NCI-H187 treated with DMSO at 0.1 percent for 48 hours (cell line): ENCODE measurements at places on chromosomes 7 and 10.

DNA sequence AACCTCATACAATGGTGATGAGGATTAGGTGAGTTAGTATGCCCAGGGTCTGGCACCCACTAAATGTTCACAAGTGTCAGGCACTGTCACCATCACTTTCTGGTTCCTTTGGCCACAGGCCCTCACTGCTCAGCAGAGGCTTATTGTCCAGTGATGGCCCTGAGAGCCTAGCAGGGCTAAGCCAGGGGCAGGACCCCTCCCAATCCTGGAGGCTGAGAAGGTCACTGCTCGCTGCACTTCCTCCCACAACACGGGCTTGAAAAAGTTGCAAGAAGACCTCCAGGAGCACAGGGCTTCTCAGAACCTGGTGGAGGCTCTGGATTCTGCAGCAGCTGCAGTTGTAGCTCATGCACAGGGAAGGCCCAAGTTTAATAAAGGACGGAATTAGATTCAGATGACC is 48.1 kb downstream of the DRGX start:
- no peak for DNase-seq

DNA sequence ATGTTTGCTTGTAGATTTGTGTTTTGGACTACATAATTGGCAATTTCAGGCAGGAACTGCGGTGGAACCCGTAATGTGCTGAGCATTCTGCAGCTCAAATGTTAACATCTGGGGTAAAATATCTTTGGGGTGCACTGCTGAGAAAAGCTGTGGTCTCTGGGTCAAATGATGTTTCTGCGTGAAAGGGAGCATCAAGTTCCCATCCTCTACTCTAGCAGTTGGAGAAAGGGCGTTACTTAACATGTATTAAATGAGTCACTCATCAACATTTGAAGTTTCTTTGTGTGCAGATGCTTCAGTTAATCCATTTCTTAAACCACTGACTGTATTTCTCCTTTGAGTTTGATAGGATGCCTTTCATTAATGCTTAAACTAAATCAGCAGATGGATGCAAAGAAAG is 273.1 kb upstream of the PITRM1 start:
- no peak for DNase-seq

- no peak for DNase-seq
Measured at GRCh38 chr7:2791390-2791789, 52.7 kb downstream of the GNA12 start.

DNA sequence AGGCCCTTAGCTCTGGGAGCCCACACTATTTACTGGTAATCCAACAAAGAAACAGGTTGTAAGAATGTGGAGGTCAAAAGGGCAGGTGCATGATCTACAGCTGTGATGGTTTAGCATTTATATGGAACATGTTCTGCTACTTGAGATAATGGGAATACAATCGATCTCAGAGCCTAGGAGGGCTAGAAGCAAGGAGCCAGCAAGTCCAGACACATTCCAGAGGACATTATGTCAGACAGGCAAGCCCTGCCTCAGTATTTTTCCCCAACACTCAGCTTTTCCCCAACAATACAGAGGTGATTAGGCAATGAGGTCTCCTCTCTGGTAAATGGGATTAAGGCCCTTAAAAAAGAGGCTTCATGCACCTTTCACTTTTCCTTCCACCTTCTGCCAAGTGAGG is 21.4 kb upstream of the GNAT3 start:
- DNase-seq: no peak

DNA sequence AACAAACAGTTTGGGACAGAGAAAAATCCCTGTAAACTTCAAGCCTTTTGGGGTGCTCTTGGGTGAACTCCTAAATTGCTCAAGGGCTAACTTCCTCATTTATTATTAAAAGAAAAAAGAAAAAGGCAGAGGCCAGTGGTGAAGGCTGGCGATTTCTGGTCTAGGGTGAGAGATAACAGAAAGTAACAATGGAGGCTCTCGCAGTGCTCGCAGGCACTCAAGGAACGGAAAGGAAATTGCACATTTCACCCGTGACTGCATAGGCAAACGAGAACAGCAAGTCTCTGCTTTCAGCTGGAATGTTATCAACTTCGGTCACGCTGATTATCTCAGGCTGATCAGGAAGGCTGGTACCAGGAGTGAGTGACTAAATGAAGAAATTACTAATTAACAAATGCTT is 70.7 kb downstream of the PRKAG2 start:
- DNase-seq: no peak

GRCh38 chr10:118254654-118255053 is 87.5 kb downstream of the FAM204A start:
- DNase-seq: no peak

DNA sequence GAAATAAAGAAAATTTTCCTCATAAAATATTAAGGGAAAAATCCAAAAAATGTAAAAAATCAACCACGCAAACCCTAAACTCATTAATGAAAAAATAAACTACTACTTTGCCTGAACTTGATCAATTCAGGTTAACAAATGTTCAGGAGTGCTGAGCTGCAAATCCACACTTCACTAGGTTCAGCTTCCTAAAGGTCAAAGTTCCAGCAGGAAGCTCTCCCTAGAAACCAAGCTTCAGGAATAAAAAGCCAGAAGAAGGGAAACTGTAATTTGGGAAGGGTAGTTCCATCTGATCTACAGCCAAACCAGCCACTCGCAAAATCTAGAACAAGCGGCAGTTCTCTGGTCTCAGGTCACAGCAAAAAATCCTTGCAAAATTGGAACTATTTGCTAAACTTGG is 7.8 kb upstream of the NMT2 start:
- no peak for DNase-seq
